ENCODE measurements at places on chromosomes 13 and 19.

GRCh38 chr19:16684216-16684615, 23.3 kb downstream of the TMEM38A start:
- no peak for DNase-seq

DNA sequence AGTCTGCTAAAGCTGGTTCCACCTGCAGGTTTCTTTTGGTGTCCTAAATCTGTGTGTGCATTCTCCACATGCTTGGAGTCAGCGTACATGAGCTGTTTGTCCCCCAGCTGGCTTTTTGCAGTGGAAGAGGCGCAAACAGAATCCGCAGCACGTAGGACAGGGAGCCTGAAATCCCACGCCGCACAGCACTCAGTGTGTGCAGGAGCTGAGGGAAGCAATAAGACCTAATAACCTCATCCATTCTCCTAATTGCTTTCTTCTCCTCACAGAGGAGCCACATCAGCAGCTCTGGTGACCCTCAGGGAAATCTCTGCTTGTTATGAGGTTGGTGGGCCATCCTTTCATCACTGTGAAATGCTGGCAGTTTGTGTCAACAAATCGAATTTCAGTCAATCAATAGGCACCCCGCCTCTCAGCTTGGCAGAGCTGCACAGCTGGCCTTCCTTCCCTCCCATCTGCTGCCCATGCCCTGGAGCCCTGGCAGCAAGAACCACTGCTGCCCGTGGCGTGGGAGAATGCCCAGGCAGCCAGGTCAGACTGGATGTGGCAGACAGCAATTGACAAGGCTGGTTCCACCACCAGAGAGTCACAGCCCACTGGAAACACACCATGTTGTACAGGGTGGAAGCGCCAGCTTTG, 136.7 kb downstream of the ZDHHC20 start:
- DNase-seq, result no peak

DNA sequence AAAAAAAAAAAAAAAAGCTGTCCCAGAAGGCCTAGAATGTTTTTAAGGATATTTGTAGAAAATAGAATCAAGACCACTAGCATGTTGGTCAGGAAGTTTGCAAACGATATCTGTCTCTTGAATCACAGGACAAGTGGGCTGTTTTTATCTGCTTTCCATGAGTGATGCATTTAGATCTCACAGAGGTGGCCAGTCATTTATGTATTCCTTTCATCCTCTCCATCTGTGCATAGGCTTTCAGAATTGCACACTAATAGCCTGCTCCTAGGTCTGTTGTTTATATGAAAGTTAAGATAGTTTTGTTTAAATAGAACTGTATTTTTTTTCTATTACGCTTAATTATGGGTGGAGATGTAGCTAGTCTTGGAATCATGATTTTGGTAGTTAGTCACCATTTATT, 289.5 kb downstream of the SHISA2 start:
- no peak for DNase-seq

DNA sequence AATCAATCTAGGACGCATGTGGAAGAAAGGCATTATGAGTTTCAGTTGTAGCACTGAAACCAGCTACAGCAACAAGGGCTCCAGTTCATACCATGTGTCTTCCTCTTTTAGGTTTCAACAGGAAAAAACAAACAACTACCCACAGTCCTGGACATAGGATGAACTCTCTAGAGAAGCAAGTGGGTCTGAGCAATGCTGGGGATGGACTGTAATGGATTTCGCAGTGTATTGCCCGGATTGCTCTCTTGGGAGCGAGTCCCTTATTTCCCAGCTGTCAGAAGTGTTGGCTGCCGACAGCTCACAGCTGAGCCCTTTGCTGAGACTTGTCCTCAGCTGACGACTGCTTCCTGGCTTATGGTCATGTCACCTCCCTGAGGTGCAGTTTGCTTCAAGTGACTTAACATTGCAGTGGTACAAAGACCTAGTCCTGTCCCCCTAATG, 12.1 kb upstream of the MYCBP2 start:
- DNase-seq, result no peak

DNA sequence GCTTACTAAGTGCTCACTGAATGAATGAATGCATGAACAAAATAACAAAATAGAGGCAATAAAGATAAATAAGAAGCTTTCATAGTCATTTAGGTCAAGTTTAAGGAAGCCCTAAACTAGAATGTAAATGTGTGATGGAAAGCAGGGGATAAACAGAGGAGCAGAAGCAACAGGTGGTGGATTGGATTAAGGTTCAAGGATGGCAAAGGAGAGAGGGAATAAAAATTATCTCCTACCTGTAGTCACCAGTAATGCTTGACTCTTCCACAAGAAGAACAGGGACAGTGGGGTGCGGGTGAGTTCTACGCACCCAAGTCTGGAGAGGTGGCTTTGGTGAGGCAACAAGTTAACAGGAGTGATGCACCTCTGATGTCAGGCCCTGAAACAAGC, 212.4 kb downstream of the ZIC5 start:
- DNase-seq, result no peak

GRCh38 chr13:44930963-44931623, 58.2 kb downstream of the NUFIP1 start:
- DNase-seq, result no peak

DNA sequence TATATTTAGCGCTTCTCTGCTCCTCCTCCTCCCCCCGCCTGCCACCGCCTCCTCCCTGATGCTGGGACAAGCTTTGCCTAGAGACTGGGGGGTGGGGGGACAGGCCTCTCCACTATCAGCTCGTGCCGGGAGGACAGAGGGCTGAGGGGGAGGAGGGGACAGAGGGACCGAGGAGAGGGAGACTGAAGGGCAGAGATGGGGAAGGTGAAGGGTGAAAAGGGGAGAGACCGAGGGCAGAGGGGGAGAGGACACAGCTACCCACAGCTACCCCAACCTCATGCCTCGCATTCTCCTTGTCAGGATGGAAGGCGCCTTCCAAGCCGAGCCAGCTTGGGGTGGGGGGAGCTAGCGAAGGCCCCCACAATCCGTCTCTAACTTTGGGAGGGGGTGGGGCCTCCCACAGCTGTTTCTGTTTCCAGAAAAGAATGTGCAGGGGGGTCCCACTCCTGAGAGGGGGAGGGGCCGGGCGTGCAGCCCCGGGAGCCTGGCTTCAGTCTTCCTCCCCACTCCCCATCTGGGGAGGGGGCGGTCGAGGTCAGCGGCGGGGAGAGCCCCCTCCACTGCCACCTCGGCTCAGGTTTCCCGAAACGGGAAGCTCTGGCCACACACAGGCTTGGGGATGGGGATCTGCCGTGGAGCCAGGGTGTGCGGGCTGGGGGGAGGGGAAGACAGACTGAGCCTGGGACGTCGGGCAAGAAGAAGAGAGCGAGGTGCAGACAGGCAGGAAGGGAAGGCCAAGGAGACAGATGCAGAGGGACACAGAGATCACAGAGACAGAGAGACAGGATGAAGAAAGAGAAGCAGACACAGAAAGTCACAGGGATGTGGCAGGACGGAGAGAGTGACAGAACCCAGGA, 1.6 kb downstream of the DACT3 start:
- DNase-seq, result peak; percentile 10

GRCh38 chr13:51912091-51912490, 50.3 kb downstream of the CCDC70 start:
- DNase-seq, result no peak

DNA sequence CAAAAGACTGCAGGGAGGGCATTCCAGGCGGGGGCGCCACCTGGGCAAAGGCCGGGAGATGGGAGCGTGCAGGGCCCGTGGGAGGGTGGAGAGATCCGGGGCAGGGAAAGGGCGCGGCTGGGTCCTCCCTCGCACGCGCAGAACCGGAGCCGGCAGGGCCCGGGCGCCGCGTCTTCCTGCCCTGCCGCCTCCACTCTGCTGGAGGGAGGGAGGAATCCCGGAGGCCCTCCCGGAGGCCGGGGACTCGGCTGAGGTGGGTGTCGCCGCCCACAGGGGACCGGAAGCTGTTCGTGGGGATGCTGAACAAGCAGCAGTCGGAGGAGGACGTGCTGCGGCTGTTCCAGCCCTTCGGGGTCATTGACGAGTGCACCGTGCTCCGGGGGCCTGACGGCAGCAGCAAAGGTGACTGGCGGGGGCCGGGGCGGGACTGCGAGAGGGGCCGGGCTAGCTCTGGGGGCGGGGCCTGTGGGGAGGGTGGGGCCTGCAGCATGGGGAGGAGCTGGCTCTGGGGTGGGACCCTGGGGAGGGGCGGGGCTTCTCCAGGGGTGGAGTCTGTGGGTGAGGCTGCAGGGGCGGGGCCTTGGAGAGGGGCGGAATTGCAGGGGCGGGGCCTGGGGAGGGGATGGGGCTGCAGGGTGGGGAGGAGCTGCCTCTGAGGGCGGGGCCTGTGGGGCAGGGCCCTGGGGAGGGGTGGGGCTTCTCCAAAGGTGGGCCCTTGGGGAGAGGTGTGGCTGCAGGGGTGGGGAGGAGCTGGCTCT, 51.3 kb downstream of the CELF5 start:
- DNase-seq, result peak; percentile 78

GRCh38 chr13:102260256-102260655, 141.6 kb downstream of the FGF14 start:
- DNase-seq, result no peak

DNA sequence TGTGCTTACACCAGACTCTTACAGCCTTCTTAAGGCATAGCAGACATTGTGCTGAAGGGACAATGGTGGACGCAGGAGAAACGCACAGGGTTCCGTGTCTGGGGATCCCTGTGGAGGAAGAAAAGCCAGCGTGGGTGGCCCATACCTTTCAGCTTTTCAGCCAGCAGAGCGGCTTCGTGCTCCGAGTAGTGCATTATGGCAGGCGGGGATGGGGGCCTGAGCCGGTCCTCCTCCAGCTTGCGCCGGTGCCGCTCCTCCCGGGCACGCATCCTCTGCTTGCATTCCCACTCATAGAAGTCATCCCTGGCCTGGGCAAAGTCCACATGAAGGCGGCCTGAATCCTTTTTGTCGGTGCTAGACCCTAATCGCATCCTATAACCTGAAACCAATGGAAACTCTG, 332.4 kb downstream of the DNAJC15 start:
- DNase-seq, result no peak

- DNase-seq, result no peak
These were observed 24.1 kb downstream of the MCF2L start for GRCh38 chr13:112992931-112993680.

DNA sequence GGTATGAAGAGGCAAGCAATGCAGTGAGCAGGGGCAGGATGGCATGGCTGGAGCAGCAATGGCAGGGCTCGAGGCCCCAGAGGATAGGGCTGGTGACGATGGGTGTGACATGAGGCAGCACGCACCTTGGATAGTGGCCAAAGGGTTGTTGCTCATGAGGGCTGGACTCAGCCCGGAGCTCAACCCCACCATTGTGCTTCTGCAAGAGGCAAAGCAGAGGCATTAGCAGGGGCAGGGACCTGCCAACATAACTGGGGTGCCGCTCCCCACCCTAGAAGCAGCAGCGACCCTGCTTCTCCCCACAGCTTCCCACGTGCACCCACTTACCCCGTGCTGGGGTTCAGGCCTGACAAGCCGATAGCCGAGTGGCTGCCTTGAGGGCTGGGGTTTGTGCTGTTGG, 15.8 kb downstream of the ZNF574 start:
- DNase-seq, result peak; percentile 81

DNA sequence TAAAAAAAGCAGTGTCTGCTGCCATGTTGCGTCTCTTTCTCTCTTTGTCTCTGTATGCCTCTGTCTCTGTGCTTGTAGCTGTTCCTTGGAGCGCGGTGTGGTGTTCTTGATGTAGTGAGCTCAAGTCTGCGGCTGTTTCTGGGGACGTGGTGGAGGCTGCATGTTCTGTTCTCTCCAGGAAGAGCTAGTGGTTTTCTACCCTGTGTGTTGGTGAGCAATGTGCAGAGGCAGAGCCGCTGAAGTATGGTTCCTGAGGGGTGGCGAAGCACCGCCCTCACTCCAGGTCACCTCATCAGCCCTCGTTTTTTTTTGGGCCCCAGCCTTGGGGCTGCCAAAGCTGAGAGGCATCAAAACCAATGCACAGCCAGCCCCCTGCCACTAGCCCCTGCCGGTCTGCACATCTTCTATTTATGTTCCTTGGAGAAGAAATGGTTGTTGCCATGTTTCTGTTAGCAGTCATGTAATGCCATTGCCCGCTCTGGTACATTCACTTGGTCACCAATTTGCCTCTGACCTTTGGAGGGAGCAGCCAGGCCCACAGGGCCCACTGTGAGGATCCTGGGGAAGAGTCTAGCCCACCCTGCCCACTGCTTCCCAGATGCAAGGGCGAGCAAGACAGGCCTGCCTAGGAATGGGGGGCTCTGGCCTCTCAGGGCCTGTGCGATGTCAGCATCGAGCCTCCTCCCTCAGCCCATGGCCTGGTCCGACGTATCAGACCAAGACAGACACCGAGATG, 7.2 kb downstream of the HNRNPL start:
- DNase-seq, result no peak

DNA sequence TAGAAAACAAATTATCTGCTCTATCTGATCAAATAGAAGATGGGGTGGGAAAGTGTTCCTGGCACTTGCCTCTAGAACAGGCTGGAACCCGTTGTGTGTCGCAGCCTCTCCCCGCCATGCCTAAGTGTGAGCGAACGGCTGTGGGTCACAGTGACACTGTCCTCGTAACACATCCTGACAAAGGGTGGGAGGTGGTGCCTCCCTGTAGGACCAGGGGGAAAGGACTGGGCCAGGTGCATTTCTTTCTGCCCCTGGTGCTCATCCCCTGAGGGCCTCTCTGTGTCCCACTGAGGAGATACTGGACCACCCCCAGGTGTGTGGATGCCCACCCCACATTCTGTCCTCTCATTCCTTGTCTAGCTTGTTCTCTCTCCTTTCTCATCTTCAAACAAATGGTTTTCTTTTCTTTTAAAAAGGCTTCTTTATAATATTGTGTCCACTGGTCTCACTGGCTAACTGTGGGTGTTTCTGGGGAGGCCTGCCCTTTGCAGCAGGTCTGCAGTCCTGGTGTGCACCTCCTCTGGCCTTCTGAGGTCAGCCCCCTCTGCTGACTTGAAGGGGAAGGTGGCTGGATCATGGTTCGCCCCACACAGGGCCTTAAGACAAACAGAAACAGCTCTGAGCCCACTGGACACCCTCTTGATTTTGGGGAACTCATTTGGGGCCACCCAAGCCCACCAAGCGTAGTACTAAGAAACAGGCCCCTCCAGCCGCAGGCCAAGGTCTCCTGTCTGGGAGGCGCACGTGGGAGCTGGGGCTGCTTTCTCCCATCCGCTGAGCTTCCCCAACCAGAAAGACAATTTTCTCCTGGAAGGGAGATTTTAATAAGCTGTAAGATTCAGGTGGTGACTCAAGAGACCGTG, 152.5 kb upstream of the SOX1 start:
- DNase-seq, result no peak
